GM20000 (cell line): ENCODE measurements at places on chromosomes 13 and 19.
A peak's percentile ranks its signal among the peaks of the same experiment; 100 is the strongest.

GRCh38 chr13:72839831-72840426 is 58.0 kb downstream of the PIBF1 start:
- peak; percentile 55 for DNase-seq

GRCh38 chr13:40522282-40522681 is 144.2 kb downstream of the FOXO1 start:
- no peak for DNase-seq

DNA sequence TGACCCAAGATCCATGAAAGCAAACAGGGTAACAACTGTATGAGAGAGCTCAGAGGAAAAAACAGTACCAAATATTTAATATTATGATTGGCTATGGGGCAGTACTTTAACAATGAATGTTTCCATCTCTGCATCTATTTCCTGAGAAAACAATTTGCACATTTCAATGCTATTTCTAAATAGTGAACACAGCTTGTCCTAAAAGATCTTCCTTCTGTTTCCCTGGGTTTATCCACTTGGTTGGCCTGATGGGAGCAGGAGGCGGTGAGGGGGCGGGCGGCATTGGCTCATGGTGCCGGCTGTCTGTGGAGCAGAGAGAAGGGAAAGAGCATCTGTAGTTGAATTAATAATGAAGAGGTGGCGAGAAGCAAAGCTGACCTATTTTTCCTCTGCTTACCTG is 291.4 kb downstream of the DCLK1 start:
- no peak for DNase-seq

DNA sequence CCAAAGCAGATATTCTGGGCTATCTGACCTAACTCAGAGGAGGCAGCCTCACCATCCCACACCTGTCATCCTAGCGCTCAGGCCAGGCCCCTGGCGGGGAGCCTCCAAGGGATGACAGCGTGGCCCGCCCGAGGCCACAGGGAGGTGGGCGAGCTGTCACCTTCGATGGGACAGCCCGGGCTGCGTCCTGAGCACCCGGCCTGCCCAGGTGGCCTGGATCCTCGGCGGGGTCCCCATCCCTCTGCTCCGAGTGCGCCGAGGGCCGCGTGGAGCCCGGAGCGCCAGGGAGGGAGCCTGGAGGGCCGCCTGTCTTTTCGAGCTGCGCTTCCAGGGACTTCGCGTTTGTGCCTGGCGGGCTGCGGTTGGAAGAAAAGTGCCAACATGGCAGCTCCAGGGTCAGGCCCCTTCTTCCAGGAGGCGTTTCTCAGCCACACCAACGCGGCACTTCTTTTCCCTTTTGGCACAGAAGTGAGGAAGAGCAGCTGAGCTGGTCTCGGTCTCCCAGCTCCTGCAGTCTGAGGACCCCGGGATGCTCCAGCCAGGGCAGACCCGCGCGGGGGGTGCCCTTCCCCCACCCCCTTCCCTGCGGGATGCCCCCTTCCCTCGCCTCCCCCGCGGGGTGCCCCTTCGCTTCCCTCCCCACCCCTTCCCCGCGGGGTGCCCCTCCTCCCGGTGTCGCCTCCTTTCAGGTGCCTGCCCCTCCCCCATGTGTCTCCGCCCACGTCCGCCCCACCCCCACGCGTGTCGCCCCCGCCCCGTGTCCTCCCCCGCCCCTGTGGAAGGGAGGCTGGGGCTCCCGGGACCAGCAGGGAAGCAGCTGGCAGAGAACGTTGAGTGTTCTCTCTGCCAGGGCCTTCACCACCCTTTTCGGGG is 42.3 kb downstream of the GJA3 start:
- DNase-seq: peak; percentile 49

DNA sequence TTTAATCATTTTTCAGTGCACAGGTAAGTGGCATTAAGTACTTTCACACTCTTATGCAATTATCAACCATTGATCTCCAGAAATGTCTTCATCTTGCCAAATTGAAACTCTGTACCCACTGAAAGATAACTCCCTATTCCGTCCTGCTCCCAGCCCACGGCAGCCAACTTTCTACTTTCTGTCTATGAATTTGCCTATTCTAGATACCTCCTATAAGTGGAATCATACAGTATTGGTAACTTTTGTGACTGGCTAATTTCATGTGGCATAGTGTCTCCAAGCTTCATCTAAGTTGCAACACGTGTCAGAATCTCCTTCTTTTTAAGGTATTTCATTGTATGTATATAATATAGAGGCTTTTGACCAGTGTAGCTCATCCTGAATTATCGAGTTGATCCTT is 5.7 kb upstream of the CEACAM18 start:
- DNase-seq: no peak

DNA sequence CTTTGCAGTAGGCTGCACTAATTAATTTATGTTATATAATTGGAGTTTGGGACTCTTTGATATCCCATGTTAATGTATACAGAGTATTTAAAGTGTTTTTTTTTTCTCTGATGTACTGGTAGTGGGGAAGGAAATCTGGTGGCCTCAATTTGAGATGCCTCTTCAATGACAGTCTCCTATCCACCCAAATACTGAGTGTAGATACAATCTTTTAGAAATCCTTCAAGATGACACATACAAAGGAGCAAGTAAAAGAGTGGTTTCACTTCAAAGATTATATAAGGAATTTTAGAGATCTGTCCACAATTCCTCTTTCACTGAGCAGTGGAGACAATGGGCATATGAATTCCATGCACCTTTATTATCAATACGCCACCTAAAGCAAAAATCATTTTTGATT is 15.1 kb downstream of the NALCN start:
- DNase-seq: no peak

GRCh38 chr13:39506559-39507390 is 96.2 kb downstream of the LHFPL6 start:
- DNase-seq: no peak

DNA sequence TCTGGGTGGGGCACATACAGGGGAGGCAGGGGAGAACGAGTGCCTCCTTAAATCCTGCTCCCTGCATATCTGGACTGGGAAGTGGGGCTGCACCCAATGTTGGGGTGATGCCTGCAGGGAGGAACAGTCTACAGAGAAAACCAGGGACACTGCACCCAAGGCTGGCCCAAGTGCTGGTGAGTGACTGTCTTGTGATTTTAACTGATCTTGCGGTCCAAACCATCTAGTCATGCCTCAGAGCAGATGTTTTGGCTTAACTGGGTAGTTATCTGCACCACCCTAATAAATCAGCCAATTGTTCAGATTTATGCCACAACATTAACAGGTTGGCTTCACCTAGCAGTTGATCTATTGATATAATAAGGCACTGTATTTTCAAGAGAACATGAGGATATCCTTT is 219.2 kb upstream of the IRS2 start:
- no peak for DNase-seq

- peak; percentile 72 for DNase-seq
Observed at GRCh38 chr19:58009666-58010301, 7.2 kb upstream of the ZNF606 start.

DNA sequence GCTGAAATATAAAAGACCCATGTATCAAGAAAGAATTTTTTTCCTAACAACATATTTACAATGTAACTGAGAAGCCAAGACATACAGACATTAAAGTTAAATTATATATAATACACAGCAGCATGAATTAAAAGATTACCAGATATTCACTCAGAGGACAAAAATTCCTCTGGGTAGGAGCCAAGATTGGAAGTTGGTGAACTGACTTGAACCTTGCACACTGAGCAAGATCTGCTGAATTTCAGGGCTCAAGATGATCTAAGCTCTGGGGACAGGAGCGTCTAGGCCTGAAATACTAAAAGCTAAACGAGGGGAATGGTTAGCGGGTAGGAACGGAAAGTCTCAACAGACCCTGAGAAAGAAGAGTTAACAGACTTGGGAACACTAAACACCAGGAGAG is 8.5 kb downstream of the FOXO1 start:
- no peak for DNase-seq

DNA sequence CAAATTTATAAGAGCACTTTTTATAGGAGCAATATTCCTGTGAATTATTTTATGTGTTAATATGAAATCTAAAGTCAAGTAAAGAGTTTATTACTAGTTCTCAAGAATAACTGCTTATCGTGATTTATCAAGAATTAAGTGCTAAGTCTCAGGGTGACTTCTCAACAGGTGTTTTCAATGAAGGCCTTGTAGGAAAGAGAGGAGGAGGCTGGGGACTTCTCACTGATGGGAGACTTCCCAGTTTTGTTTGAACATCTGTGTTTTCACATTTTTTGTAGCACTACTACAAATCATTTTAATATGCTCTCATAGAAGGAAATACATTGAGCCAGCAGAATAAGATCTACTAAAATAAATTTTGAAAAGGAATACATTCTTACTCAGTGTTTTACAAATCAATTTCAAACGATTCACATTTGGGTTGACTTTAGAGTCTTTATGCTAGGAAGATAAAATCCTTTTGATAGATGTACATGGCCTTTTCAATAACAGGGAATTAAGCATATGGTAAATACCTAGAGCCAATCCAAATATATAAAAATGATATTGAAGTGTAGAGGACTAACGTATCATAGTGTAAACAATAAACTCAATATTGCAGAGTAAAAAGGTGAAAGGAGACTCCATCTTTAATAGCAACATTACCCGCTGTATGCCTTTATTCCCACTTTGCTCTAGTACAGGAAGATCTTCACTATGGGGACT is 6.8 kb downstream of the PCDH17 start:
- no peak for DNase-seq

- no peak for DNase-seq
Observed at GRCh38 chr13:53074114-53074513, 45.5 kb downstream of the OLFM4 start.

- DNase-seq: no peak
Observed at GRCh38 chr19:11550265-11550664, 8.8 kb downstream of the ELOF1 start.

- DNase-seq: no peak
Observed at GRCh38 chr13:98207416-98207815, 30.3 kb upstream of the RNF113B start.

DNA sequence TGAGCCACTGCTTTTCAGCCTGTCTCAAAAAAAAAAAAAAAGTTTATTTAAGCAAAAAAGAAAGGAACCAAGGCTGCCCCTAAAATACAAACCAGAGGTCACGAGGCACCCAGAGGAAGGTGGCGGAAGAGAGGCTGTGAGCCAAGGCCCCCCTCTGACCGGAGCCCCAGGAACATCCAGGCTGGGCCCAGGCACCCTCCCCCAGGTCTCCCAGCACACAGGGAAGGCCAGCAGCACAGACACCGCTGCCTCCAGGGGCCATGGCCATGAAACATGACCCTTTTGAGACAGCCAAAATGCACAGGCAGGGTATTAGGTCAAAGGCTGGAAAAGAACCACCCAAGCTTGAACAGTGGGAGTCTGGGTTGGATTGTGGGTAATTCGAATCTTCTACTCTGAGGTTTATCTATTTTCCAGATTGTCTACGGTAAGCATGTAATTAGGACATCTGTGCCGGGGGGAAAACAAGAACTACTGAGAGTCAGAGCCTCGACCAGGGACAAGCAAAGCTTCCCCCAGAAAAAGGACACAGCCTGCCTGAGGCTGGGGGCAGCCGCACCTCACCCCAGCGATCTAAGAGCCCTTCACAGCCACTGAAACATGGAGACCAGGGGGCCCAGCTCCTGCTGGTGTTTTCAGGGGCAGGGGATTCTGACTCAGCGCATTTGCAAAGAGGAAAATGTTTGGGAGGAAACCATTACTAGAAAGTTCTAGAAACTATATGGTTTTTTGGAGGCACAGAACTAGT is 8.4 kb downstream of the PEX11G start:
- DNase-seq: no peak

DNA sequence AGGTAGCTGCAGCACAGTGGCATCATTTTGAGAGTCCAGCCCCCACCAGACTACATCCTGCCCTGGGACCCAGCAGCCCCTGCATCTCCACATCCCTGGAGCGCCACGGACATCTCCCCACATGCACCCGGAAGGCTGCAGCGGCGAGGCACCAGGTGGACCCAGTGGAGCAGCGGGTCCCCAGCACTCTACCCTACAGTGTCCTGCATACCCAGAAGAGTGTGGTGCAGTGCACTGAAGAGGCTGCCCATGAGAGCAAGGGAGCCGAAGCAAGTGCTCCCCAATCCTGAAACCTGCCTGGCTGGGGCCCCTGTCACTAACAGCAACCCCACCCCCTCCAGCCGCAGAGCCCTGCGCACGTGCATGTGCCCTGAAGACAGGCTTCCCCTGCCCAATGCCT is 21.3 kb upstream of the SLC7A9 start:
- no peak for DNase-seq

DNA sequence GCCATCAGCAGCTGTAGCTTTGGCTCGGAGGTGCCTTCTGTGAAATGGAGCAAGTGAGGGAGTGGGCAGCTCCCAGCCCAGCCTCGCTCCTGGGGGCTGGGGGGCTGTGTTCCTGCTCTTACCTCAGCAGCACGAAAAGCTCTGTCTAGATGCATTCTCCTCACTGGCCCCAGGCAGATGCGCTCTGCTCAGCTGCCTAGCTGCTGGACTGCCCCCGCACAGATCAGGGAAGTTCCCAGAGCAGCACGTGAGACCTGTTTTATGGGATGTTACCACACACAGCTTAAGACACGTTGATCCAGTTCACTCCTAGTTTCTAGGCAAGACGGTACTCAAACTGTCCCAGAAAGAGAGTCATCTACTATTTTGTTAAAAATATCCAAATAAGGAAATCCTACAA is 13.6 kb downstream of the LCP1 start:
- DNase-seq: no peak

DNA sequence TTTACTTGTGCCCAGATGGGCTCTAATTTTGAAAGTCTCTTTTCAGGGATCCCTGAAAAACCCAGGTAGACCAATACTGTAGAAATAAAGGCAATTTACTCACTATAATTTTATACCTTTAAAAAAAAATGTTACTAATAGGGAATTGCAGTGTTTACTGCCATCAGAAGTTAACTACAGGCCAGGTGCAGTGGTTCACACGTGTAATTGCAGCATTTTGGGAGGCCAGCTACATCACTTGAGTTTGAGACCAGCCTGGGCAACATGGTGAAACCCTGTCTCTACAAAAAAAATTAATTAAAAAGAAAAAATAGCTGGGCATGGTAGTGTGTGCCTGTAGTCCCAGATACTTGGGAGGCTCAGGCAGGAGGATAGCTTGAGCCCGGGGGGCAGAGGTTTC is 10.2 kb downstream of the USP12 start:
- no peak for DNase-seq

- DNase-seq: no peak
Observed at GRCh38 chr19:19094513-19094912, 30.7 kb downstream of the SLC25A42 start.

- no peak for DNase-seq
Observed at GRCh38 chr19:13190781-13191540, 40.8 kb downstream of the IER2 start.

- DNase-seq: peak; percentile 80
Observed at GRCh38 chr19:41377977-41378709, 1.8 kb downstream of the TMEM91 start.

GRCh38 chr19:53394974-53395839 is at the start of gene ZNF765:
ZNF765 (plus strand) TSS chr19:53395149; CDS start chr19:53398016, 2,867 bp downstream.
- peak; percentile 93 for DNase-seq
